Activated B cell treated with CpG ODN at 0.5 μM for 24 hours (primary cell): ENCODE measurements at places on chromosomes 16 and 17. TPM values are rescaled to one million over a fixed set of nuclear protein-coding genes. Genes with fewer than 3 reads are reported as not detected.

The PHOSPHO1 gene
- total RNA-seq = 0.59 TPM in 1 of 2 replicates, not detected in the other

GRCh38 chr17:596287-596686, 118.4 kb downstream of the VPS53 start:
- no peak for DNase-seq

DNA sequence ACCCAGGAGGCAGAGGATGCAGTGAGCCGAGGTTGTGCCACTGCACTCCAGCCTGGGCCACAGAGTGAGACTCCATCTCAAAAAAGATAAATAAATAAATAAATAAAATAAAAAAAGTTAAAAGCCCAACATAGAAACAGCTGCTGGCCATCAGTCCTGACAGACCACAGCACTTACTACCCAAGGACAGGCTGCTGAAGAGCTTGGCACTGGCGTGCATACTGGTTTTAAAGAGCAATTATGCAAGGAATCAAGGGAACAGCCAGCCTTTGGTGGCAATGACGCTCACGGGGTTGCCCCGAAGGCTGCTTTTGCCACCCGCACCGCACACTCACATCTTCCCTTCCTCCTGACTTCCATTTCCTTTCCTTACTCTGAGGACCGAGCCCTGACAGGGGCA, 4.2 kb downstream of the PLD6 start:
- DNase-seq = no peak

The ENPP7 gene
- 1.4 and 1.5 TPM in 2 replicates for total RNA-seq

- DNase-seq = no peak
Measured at GRCh38 chr16:77306075-77306474, 106.9 kb downstream of the SYCE1L start.

DNA sequence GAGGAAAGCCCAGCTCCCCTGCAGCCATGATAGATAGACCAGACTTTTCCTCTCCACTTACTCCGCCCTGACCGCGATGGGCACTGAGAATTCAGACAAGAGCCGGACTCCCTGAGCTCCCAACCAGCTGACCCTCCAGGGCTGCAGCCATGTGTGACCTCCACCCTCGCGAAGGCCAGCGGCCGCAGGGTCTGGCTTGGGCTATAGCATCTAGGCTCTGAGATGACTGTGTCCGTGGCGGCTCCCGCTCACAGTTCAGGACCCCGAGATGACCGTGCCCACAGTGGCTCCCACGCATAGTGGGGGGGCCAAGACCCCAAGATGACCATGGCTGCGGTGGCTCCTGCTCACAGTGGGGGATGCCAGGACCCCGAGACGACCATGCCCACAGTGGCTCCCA, 18.0 kb downstream of the ZFPM1 start:
- no peak for DNase-seq

DNA sequence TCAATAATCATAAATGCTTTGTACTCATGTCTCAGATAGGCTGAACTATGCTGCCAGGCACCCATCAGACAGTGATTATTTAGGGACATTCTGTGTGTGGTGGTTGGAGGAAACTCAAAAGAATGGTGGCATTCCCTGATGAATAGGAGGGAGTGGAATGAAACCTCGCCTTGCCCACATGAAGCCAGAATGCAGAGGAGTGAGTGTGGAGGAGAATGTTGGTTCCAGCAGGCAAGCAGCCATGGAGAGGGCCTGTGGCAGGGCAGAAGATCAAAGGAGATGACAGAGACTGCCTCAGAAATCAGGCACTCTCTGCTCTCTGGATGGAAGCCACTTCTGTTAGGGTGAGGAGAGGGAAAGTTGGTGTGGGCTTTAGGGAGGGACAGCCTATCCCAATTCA, 22.5 kb downstream of the KCTD19 start:
- no peak for DNase-seq

GRCh38 chr16:22321340-22322001, 24.3 kb downstream of the POLR3E start:
- no peak for DNase-seq

GRCh38 chr16:1182950-1183907, 30.3 kb downstream of the CACNA1H start:
- no peak for DNase-seq

The OTOP2 gene
- total RNA-seq = not detected in 2 replicates
